ENCODE measurements at places on chromosomes 1 and 21.

- no peak for DNase-seq
Measured at GRCh38 chr1:212584092-212584886, 24.3 kb upstream of the ATF3 start.

DNA sequence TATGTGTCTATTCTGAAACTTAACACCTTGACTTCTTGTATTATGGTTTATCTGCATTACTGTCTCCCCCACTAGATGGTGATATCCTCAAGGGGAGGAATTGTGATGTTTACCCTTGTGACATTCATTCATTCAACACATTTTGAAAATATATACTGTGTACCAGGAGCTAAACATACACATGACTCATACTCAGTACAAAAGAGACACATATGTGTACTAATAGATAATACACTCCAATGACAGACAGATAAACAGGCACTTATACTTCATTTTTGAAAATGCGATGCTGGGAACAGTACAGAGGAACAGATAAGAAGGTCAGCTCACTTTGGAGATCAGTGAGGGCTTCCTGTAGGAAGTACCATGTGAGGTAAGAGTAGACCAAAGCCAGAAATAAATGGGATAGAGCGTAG, 8.9 kb upstream of the RAB3GAP2 start:
- no peak for DNase-seq

- DNase-seq, result no peak
Measured at GRCh38 chr1:205284420-205285144, 37.0 kb downstream of the NUAK2 start.

DNA sequence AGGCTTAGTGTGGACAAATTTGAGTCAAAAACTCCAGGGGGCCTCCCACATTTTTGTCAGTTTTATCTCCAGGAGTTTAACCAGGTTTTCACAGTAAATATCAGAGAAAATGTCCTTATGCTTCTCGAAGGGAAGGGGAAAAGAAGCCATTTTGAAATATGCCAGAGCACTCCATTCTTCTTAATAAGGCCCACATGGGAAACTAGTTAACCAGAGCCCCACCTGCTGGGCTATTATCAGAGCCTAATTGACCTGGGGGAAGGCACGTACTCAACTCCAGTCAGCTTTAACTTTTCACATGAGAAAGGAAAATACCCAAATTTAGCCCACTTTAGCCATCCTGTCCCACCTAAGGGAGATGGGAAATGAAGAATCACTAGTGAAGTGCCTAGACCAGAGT, 296.3 kb downstream of the PTBP2 start:
- DNase-seq, result no peak

GRCh38 chr1:77970192-77970591, 8.7 kb downstream of the FUBP1 start:
- no peak for DNase-seq

DNA sequence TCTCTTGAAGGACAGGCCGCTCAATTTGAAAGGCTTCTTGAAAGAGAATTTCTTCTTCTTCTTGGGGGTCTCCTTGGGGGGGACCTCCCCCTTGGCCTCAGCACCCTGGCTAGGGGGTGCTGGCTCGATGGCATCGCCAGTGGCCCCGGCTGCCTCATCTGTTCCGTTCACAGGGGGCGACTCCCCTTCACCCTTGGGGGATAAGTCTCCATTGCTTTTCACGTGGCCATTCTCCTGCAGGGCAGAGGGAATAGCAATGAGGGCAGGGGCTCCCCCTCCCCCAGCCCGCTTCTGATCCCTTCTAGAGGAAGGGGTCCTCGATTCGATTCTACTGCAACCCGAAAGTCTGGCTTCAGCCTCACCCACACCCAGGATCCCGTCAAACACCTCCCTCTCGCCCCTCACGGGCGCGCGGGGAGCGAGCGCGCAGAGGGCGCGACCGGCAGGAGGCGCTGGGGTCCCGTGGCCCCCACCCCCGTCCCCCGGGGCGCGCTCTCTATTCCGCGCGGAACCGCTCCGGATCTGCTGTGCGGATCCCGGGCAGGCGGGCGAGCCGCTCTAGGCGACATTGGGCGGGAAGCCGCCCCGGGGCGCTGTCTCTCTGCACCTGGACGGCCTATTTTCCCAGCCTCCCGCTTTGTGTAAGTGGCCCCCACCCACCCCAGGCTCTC, 1.0 kb downstream of the MARCKSL1 start:
- DNase-seq, result peak; percentile 75

DNA sequence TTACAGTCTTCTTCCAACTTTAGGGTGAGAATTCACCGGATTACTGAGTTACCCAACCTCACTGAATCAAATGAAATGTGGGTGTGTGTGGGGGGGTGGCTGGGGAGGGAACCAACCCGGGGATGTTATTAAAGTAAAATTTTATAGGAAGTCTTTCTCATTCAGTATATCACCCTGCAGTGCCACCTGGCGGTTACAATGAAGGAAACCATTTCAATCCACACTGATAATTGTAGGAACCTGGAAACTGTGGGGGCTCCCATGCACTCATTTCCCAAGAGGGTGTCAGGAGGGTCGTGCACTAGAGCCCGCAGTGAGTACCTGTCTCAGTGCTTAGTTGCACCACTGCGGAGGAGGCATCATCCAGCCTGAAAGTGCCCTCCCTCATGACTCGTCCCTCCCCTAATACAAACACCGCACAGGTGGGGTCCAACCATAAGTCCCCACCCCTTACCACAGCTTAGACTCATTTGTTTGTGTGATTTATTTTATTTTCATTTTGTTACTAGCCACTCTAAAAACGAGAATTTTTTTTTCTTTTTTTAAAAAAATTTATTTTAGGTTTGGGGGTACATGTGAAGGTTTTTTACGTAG, 29.1 kb upstream of the IGSF5 start:
- peak; percentile 60 for DNase-seq

GRCh38 chr1:184018622-184019021, 18.9 kb downstream of the COLGALT2 start:
- DNase-seq, result no peak

DNA sequence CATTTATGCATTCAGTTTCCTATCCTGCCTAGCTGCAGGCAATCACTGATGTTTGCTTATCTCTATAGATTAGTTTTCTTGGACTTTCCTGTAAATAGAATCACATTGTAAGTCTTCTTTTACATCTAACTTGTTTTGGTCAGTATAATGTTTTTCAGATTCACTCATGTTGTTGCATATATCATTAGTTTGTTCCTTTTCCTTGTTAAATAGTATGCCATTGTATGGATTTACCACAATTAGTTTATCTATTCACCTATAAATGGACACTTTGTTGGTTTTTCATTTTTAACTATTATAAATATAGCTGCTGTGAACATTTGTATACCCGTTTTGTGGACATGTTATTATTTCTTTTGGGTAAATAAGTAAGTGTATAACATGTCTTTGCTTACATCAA, 44.2 kb upstream of the BACH1 start:
- no peak for DNase-seq

GRCh38 chr1:47483651-47484050, 45.8 kb downstream of the FOXD2 start:
- peak; percentile 15 for DNase-seq

GRCh38 chr1:243482141-243483022, 226.5 kb downstream of the SDCCAG8 start:
- DNase-seq, result no peak

DNA sequence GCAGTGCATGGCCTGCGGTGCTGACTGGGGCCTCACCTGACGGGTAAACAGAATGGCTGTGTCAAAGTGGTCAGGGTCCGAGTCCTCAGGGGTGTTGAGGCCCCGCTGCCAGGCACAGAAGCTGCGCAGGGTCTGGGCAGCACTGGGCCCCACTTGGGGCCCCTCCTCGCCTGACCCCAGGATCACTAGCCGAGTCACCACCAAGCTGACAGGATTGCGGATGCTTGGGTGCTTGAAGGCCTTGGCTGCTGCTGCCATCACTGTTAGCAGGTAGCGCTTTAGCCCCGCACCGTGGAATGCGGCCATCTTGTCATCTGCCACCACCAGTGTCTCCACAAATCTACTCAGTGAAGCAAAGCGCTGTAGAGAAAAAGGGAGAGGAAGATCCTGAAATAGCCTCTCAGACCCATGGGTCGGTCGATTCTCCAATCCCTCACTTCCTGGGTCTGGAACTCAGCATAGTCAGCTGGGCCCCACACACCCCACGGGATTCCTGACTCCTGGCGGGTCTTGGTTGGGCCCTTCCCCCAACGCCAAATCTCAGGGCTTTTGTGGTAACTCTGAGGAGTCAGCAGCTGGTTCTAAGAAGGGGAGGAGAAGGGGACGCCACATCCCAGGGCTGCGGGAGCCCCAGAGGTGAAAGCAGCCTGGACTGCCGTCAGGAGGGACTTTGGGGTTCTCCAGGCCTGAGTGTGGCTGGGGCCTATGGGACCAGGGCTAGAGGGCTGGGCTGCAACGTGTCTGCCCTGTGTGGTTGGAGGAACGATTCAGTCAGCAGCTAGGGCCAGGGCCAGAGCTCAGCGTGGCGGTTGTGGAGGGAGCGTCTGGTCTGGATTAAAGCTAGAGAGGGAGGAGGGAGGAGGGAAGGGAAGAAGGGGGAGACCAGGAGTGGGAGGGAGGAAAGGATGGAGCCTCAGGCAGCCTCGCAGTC, 2.1 kb downstream of the ADAMTS4 start:
- peak; percentile 89 for DNase-seq

DNA sequence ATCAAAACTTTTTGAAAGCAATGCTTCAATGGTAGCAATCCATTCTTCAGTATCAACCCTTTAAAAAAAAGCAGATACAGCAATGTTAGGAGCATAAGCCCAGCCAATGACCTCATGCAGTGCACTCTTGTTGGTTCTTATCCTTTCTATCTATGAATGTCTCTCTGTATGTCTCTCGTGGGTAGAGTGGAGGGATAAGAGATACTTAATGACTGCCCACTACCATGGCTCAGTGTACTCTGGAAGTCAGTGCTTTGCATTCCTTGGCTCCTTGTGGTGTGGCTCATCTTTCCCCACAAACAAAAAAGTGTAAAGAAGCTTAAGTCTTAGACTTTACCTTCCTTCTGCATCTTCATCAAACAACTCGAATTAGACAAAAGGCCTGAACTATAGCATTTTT, 50.3 kb downstream of the PCSK9 start:
- DNase-seq, result no peak
